Activated gamma-delta T cell treated with Interleukin-2 at 50 U/mL for 16 hours (primary cell): ENCODE measurements at places on chromosomes 6 and 20.
A peak's percentile ranks its signal among the peaks of the same experiment; 100 is the strongest.

- DNase-seq: no peak
Observed at GRCh38 chr6:147603392-147604081, 95.0 kb downstream of the SAMD5 start.

DNA sequence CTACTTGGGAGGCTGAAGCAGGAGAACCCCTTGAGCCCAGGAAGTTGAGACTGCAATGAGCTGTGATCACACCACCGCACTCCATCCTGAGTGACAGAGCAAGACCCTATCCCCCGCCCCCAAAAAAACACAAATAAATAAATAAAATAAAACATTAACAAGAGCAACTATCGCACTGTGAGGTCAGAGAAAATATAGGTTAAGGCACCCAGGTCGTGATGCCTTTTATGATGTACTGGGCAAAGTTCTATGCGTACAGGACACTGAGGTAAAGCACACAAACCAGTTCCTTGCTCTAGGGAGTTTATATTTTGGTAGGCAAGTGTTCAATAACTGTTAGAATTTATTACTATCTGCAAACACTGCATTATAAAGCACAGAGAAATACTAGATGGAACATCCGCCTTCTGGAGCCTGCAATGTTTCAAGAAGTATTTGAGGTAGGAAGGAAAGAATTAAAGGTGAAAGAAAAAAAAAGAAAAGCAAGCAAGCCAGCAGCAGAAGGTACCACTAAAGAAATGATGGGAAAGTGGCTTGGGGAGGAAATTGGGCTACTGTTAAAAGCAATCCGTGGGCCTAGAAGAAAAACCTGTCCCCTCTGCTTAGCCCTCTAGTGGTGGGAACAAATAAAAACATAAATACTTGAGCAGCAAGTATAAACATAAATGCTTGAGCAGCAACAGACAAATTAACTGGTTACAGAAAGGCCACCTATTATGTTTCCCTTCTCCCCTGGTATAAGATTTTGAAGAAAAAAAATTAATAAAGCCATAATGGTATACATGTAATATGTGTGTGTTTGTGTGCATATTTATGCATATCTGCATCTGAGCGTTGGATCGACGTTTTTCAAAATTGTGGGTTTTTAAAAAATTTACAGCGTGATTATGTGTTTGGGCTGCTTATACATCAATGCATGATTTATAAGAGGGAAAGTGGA lies 128.0 kb downstream of the PHACTR1 start:
- DNase-seq: no peak

- no peak for DNase-seq
Observed at GRCh38 chr6:111664565-111665030, 58.9 kb upstream of the TRAF3IP2 start.

DNA sequence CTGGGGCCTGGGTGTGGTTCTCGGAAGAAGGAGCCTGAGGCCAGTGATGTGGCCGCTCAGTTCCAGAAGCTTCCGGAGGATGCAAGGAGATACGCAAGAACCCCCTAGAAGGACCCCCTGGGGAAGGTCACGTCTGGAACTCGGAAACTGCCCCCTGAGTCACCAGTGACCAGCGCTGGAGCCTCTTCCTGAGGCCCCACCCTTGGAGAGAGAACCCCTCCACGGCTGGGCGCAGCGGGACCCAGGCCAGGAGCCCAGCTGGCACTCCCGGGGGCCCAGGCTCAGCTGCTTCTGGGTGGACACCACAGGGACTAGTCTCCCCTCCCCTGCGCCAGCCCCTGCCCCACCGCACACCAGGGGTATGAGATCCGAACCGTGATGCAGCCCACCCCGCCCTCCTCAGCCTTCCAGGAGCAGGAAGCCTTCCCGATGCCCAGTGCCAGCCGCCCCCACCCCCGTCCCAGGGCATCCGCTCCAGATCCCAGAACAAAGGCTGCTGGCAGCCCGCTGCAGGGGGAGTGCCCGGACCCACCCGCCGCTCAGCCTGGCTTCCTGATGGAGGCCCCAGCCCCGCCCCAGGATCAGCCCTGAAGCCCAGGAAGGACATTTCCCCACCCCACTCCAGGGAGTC lies 7.5 kb downstream of the LAMA5 start:
- no peak for DNase-seq

- DNase-seq: no peak
Observed at GRCh38 chr6:82144007-82144851, 103.3 kb downstream of the IBTK start.

- DNase-seq: no peak
Observed at GRCh38 chr6:138250053-138250452, 31.8 kb upstream of the PBOV1 start.

DNA sequence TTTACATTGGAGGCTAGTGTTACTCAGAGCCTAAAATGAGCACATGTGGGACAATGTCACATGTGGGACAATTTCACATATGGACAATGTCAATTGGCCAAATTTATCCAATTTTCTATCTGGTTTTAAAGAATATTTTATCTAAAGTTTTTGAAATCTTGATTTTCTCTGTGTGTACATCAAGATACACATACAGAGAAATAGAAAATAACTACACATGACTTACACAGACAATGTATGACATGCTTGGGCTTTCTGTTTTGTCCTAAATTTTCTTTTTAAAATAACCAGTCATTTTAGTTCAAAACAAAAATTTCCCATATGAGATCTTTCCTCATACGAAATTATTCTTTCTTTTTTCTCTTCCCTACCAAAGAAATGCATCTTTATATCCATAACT lies 24.6 kb downstream of the GGTLC1 start:
- no peak for DNase-seq

- DNase-seq: no peak
Observed at GRCh38 chr6:7545316-7546019, 4.0 kb downstream of the DSP start.

GRCh38 chr20:51598556-51598955 lies 56.0 kb upstream of the NFATC2 start:
- DNase-seq: no peak

DNA sequence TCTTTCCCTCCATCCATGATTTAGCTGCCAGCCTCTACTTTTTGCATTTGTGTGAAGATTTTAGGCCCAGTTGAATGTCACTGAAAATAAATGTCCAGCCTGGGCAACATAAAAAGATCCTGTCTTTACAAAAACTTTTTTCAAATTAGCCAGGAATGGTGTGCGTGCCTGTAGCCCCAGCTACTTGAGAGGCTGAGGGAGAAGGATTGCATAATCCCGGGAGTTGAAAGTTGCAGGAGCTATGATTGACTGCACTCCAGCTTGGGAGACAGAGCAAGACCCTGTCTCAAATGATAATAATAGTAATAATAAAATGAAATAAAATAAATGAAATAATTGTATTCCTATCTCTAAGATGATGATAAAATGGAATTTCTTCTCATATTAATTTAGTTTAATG lies 5.0 kb upstream of the GFOD1 start:
- no peak for DNase-seq

GRCh38 chr6:50112981-50113857 lies 63.5 kb upstream of the DEFB112 start:
- no peak for DNase-seq

- DNase-seq: no peak
Observed at GRCh38 chr6:155036907-155037306, 41.8 kb downstream of the TIAM2 start.

GRCh38 chr6:20946022-20946421 lies 411.8 kb downstream of the CDKAL1 start:
- no peak for DNase-seq

GRCh38 chr20:46222521-46223007 lies 85.7 kb downstream of the CDH22 start:
- no peak for DNase-seq

GRCh38 chr6:142568857-142569597 lies 267.2 kb downstream of the ADGRG6 start:
- DNase-seq: no peak

- DNase-seq: no peak
Observed at GRCh38 chr6:81843302-81843701, 90.8 kb upstream of the TENT5A start.

- DNase-seq: peak; percentile 38
Observed at GRCh38 chr20:43537921-43538877, 20.6 kb upstream of the SGK2 start.

- DNase-seq: no peak
Observed at GRCh38 chr6:11700118-11700718, 78.4 kb downstream of the ADTRP start.

DNA sequence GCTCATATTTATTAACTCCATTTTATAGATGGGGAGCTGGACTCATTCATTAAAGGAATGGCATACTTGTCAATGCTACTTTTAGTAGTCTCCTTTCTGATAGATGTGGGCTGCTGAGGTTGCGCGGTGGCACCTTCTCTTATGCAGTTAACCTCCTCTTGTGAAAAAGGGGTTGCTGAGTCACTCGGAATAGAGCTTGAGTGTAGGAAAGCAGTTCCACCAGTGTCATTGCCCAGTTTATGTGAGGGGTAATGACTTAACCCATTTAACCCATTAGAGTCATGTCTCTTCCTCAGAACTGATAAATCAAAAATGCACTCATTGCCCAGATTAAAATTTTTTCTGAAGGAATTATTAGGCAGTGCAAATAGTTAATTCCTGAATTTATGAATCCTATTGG lies 6.3 kb downstream of the MAPK14 start:
- DNase-seq: peak; percentile 29

DNA sequence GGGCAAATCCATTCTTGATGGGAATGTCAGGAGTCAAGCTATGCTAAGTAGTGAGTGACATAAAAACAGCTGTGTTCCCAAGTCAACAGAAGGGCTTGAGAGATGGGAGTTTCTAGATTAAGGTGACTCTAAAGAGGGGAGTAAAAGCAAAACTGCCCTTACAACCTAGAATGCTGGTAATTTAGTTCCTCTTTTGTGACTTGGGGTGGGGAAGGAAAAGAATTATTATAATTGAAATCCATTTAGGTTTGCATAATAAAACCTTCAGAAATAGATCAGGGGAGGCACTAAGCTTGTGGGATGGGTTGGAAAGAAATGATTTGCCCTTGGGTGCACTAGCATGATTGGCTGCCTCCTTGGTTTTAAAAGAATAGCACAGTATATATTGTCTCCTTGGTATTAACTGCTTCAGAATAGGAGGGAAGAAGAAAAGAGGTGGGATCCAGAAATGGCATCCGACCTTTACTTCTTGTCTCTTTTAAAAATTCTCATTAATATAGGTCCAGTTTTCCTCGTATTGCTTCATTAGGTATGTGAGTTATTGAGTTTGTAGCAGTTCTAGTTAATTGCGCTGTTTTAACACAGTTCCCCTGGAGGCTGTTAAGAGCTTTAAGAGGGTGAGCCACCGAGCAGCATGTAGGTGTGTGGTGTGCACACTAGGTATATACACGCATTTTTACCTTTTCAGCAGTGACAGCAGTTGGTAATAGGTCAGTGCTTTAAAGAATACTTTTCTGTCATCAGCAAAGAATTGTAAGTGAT lies 95.3 kb upstream of the VSTM2L start:
- no peak for DNase-seq

GRCh38 chr6:95186710-95187109 lies 390.6 kb upstream of the MANEA start:
- DNase-seq: no peak

GRCh38 chr6:121823437-121823851 lies 388.0 kb downstream of the GJA1 start:
- DNase-seq: no peak

GRCh38 chr6:64429926-64430325 lies 794.3 kb downstream of the PHF3 start:
- no peak for DNase-seq

DNA sequence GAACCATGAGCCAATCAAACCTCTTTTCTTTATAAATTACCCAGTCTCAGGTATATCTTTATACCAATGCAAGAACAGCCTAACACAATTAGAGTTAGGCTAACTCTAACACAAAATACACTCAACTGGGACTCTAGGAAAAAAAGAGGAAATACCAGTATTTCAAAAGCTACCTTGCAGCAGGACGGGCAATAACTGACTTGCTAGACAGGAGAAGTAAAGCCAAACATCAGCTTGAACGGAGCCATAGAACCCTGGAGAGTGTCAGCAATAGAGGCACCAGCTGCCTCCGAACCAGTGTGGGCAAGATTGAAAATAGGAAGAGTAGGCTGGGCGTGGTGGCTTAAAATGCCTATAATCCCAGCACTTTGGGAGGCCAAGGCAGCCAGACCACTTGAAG lies 162.0 kb upstream of the SOX4 start:
- DNase-seq: no peak

DNA sequence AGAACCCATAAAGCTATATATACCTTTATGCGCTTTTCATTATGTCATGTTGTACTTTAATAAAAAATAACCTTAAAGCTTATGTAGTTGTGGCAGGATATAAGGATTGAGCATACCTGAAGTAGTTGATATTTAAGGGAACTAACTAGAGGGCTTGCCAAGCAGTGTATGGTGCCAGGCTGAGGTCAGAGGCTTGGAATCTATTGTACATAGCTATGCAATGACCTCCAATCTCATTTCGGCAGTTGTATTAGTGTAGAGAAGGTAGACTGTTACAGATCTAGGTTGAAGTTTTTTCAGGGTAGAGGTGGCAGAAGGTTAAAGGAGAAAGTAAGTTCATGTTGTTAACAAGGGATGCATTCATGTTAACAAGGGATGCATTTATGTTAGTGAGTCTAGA lies 397.7 kb upstream of the HS3ST5 start:
- no peak for DNase-seq
